GM12864 (cell line): ENCODE measurements at places on chromosomes 3 and 15.

- no peak for DNase-seq
Observed at GRCh38 chr15:64051407-64052259, 5.3 kb upstream of the DAPK2 start.

GRCh38 chr3:128825117-128825725, 54.2 kb upstream of the ACAD9 start:
- DNase-seq = no peak

DNA sequence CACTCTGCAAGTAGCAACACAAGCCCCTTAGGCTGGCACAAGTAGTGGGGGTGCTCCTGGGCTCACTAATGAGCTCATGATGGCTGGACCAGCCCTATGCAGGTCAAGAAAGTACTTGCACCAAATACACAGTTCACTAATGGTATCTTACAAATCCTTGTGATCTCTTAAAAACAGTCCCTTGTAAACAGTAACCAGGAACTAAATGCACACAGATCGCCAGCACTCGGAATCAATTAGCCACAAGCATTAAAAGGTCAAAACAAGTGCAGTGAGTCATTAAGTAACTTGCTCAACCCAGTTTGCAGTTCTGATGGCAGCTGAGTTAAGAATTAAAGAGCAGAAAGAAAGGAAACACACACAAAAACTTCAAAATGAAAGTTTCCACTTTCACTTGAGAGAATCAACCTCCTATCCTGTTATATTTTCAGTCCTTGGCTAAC, 43.2 kb downstream of the ARHGEF3 start:
- DNase-seq = peak; percentile 65

GRCh38 chr15:56963710-56964109, 45.3 kb downstream of the TCF12 start:
- no peak for DNase-seq

DNA sequence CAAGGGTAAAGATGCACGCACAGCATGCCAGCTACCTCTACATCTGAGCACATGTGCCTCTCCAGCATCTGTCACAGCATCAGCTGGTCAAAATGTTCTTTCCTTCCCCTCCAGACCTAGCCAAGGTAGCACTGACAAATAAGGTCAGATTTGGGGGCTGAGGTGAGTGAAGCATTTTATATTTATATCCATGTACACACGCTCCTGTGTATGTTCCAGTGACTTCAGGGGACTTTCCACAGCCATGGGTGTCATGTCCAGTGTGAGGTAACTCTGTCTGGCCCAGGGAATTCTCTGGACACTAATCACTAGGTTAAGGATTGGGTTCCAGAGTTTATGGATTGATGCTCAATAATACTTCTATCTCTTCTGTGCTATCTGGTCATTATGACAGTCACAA, 165.2 kb upstream of the TP63 start:
- DNase-seq = no peak

DNA sequence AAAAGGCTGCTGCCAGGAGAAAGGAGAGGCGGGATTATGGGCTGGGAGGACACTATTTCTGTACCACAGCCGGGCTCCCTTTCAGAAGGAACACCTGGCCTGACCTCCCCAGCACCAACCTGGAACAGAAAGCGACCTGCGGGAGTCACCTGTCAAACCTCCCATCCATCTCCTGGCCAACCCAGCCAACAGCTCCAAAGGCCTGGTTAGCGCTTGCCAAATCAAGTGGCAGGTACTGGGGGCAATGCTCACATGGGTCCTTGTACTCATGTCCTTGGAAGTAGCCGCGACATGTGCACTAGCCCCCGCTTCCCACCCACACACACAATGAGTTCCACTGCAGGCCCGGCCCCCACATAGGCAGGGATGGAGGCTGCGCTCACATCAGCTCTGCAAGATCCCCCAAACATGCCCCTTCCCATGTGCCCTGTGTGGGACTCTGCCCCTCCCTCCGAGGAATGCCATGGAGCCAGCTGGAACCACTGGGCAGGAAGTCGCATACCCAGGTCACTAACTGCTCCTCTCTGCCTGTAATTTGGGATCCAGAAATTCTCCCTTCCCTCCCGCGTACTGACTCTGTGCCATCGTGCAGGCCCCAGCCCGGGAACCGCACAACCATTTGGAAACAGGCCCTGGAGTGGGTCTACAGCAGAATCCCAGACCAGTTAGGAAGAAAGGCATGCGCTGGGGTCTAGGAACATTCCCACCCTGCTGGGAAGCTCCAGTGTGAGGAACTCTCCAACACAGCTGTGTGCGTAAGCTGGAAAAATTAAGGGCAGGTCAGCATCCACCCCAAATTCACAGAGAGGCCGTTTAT, 98.9 kb downstream of the LRIG1 start:
- no peak for DNase-seq

- DNase-seq = no peak
Observed at GRCh38 chr3:71237672-71238071, 345.9 kb downstream of the FOXP1 start.

DNA sequence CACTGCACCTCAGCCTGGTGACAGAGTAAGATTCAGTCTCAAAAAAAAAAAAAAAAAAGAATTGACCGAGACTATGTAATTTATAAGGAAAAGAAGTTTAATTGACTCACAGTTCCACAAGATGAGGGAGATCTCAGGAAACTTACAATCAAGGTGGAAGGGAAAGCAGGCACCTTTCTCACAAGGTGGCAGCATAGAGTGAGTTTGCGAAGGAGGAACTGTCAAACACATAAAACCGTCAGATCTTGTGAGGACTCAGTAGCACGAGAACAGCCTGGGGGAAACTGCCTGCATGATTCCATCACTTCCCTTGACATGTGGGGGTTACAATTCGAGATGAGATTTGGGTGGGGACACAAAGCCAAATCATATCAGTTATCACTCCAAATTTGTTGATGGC, 380.9 kb downstream of the EDEM1 start:
- no peak for DNase-seq

DNA sequence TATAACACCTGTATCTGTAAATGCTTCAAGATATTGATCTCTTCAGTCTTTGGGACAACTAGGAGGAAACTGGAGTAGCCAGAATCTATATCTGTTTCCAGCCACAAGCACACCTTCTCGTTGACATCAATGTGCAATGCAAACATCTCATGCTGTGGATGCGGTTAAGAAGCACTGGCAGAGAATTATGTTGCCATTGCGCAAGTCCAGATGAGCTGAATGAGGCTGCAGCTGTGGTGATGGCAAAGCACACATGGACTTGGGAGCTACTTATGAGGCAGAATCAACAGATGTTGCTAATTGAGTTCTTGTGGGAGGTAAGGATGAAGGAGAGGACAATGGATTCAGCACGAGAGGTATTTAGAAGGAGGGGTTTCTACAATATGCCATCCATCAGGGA, 90.9 kb downstream of the STRIT1 start:
- DNase-seq = no peak

DNA sequence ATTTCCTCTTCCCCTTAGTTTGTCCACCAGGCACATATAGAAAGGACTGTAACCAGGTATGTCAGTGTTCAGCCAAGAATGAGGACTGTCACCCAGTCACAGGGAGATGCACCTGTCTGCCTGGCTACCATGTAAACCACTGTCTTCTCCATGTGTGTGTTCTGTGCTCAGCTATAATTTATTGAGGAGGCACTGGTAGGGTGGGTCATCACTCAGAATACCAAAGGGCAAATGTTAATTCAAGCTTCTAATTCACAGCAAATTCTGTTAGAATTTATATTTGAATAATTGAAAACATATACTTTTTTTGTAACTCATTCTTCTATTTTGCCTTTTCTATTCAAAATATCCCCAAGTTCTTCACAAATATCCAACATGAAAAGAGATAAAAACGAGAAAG, 780.4 kb downstream of the MECOM start:
- DNase-seq = no peak

GRCh38 chr3:141542989-141543388, 56.2 kb downstream of the RASA2 start:
- DNase-seq = no peak

- DNase-seq = no peak
Observed at GRCh38 chr15:25677719-25678499, 185.2 kb downstream of the ATP10A start.

GRCh38 chr3:13040361-13041074, 32.7 kb downstream of the IQSEC1 start:
- DNase-seq = peak; percentile 43

DNA sequence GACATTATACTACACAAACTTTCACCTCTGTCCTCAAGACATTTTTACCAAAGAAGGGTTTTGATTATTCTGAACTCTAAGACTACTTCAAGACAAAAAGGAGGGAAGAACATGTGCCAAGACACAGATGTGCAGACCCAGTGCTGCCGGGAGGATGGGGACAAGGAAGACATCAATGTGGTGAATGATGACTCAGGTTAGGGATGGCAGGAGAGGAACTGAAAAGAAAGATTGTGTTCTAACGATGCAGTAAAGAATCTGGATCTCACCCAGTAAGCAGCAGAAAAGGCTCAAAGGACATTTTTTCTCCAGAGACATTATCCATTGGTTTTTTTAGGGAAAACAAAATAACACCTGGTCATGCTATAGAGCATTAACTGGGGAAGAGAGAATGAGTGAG, 449.9 kb upstream of the NR2F2 start:
- no peak for DNase-seq

DNA sequence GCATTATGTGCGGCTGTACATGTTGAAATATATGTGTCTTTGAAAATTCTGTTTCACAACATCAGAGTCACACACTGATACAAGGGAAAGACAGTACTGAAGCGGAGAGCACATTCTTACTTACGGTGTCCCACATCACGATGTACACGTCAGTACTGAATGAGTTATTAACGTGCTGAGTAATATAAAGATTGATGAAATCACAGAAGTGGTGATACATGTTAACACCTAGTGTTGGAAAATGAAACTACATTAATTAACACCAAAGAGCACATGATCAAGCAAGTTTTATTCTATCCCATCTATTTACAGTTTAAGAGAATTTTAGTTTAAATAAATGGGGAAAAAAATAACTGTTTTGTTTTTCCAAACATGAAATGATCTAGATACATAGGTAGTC, 15.6 kb downstream of the EOGT start:
- DNase-seq = no peak

GRCh38 chr15:52117549-52117948, 5.0 kb upstream of the BCL2L10 start:
- no peak for DNase-seq

DNA sequence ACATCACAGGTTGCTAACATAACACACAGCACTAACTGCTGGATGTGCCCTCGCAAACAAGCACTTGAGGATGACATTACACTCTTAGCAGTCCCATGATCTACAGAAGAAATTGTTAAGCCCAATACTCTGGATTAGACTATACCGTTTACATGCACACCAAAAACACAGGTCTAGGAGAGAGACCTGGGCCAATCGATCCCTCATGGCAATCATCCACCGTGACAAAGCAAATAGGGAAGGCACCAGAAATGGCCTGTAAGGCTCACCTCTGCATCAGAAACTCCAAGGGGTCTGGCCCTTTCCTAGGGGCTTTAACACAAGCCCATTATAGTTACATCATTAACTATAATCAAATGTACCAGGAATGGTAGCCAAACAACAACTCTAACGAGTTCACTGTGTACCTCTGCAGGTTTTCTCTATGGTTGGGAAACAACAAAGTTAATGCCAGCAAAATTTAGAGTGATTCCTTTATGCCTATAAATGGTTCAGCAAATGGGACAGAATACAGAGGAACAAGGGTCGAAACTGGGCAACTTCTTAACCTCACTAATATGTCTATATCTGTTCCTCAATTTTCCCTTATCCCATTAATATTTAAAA, 18.5 kb downstream of the TRANK1 start:
- DNase-seq = no peak

- DNase-seq = no peak
Observed at GRCh38 chr3:123311201-123311600, 109.5 kb downstream of the SEC22A start.

GRCh38 chr3:98699132-98699531, 64.0 kb upstream of the ST3GAL6 start:
- no peak for DNase-seq

GRCh38 chr3:48688032-48688736, 2.5 kb upstream of the NCKIPSD start:
- no peak for DNase-seq

GRCh38 chr15:68229386-68230156, at the start of gene CLN6:
Gene CLN6, minus strand, starts transcription at chr15:68229728. Its CDS starts 144 bp downstream, at chr15:68229584.
- peak; percentile 48 for DNase-seq

DNA sequence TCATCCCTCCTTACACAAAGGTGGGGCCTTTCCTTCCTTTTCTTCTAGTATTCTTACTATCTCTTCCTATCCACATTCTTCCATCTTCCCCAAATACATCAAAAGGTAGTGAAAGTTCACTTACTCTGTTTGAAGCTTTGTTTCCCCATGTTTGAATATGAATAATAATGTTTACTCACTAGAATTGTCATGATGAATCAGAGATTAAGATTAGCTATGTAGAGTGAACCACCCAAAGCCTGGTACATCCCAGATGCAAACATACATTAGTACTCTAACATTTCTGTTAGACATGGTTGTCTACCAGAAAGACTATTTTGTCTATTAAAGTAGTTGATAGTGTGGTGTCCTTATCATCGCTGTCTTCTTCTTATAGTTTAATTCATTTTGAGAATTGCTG, 327.1 kb upstream of the TBC1D5 start:
- DNase-seq = no peak

GRCh38 chr15:38818157-38818790, 253.7 kb upstream of the RASGRP1 start:
- no peak for DNase-seq

- DNase-seq = no peak
Observed at GRCh38 chr15:101543026-101543390, 53.5 kb upstream of the PCSK6 start.

DNA sequence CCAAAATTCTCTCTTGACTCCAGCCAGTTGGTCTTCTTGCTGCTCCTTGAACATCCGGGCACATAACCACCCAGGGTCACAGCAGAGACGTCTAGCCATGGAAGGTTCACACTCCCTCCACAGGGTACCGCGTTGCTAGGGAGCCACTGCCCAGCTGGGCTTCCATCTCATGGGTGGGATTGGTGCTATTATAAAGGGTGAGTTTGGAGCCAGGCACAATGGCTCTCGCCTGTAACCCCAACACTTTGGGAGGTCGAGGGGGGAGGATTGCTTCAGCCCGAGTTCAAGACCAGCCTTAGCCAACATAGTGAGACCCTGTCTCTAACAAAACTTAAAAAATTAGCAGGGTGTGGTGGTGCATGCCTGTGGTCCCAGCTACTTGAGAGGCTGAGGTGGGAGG, 17.5 kb upstream of the SKOR1 start:
- no peak for DNase-seq

GRCh38 chr3:55094676-55095075, 166.8 kb upstream of the LRTM1 start:
- no peak for DNase-seq

- no peak for DNase-seq
Observed at GRCh38 chr3:155741101-155741500, 3.8 kb downstream of the PLCH1 start.

GRCh38 chr15:51186181-51186705, 91.5 kb upstream of the TNFAIP8L3 start:
- DNase-seq = no peak

DNA sequence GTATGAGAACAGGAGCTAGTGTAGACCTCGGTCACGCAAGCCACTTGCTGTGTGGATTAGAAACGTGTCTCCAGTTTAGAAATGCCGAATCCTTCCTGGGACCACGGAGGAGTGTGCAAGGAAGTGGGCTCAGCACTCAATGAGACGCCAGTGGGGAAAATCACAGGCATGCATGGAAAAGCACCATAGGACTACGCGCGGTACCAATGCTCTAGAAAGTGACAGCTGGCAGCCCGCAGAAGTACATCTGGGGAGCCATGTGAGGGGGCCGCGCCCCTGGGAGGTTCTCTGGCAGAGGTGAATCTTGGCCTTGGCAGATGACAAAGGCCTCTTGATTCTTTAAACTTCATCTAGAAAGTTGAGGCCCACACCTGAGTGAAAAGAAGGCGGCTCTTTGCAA, 99.3 kb downstream of the LRRK1 start:
- DNase-seq = no peak
